Fibroblast of skin of right biceps (primary cell): ENCODE measurements at places on chromosomes 6 and 20.

DNA sequence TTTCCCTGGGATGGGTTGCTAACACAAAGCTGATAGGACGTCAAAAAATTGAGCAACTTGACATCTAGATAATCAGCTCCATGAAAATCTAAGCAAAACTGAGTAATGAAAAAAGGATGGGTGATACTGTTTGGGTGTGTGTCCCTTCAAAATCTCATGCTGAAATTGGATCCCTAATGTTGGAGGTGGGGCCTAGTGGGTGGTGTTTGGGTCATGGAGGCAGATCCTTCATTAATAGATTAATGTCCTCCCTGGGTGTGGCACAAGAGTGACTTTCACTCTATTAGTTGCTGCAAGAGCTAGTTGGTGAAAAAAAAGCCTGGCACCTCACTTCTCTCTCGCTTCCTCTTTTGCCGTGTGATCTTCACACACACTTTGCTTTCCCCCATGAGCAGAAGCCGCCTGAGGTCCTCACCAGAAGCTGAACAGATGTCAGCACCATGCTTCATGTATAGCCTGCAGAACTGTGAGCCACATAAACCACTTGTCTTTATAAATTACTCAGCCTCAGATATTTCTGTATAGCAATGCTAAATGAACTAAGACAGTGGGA lies 160.9 kb downstream of the FRK start:
- no peak for DNase-seq

GRCh38 chr6:24154121-24154520 lies 28.1 kb downstream of the NRSN1 start:
- DNase-seq, result peak; percentile 53

- DNase-seq, result peak; percentile 86
Observed at GRCh38 chr6:78746457-78746856, 120.9 kb upstream of the IRAK1BP1 start.

DNA sequence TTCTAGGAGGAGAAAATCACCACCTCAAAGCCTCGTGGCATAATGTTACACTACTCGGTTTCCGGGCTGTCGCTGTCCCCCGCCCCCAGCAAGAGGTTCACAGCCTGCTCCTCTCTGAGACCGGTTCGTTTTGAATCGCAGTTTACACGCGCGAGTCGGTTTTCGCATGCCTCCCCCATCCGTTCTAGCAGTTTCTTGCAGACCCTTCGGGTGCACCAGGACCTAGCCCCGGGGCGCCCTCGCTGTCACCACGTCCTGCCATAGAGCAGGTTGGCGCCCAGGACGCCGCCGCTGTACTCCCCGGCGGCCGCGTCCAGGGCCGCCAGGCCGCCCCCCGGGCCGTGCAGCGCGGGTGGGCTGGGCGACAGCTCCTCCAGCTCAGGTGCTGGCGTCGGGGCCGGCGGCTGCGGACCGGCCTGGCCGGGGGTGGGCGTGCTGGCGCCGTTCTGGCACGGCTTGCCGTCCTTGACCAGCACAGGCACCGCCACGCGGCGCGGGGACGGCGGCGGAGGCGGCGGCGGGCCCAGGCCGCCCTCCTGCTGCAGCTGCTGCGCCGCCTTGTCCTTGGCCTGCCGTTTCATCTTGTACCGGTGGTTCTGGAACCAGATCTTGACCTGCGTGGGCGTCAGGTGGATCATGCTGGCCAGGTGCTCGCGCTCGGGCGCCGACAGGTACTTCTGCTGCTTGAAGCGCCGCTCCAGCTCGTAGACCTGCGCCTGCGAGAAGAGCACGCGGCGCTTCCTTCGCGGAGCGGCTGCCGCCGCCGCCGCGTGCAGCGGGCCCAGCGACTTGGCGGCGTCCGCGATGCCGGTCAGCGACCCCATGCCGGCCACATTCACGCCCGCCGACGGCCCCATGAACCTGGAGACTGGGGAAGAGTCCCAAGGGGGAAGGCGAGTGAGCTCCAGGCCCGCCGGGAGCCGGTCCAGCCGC lies 1.4 kb downstream of the NKX2-4 start:
- DNase-seq, result no peak

- DNase-seq, result no peak
Observed at GRCh38 chr6:18326980-18327379, 60.2 kb upstream of the RNF144B start.

- DNase-seq, result no peak
Observed at GRCh38 chr6:34596798-34597197, 40.7 kb upstream of the SPDEF start.

DNA sequence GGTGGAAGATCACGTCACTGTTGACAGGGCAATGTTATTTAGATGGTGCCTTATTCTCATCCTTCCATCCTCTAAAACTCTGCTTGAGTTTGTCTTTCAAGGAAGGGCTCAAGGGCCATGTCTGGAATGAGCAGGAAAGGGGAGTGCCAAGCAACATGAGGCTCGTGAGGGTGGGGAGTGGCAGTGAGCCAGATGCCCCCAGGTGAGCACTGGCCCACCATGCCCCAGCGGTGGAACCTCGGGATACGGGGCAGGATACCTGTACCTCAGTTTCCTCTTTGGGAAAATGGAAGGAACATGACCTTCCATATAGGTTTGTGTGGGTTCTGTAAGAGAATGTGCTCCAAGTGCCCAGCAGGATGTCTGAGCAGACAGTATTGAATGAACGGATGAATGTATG lies 337.4 kb downstream of the TAF4 start:
- DNase-seq, result no peak

- no peak for DNase-seq
Observed at GRCh38 chr6:170232186-170233002, 58.5 kb downstream of the DLL1 start.

GRCh38 chr20:20369250-20370093 lies 1.6 kb downstream of the INSM1 start:
- no peak for DNase-seq

DNA sequence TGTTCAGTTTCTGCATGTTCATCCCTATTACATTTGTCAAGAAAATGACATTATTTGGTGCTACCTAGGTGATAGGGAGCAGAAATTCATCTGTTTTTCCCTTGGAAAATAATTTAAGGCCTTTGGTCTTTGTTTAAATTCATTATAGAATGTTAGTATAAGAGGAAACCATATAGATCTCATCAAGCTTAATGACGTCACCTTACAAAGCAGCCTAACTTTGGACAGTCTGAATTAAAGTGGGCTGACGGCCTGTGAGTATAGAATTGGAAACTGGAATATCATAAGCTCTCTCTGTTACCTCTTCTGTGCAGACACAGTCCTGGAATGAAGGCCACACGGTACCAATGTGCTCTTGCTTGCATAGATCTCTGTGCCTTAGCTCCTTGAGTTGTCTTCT lies 108.1 kb downstream of the TBC1D7 start:
- DNase-seq, result no peak

DNA sequence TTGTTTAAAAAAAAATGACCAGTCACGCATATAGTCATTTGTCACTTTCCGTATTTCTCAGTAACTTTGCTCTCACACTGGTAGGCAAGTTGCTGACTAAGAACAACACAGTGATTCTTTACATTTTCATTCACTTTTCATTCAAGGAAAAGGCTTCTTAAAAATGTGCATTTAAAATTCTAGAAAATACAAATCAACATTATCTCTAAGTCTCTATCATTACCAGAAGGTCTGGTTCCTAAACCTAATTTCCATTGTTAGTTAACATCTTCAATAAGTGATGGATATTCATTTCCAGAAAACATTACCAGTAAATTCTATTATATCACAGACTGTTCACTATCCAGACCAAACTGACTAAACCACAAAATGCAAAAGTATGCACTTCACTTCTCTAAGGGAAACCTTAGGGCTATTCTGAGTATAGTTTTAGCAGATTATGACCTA lies 115.3 kb downstream of the AHI1 start:
- peak; percentile 2 for DNase-seq

DNA sequence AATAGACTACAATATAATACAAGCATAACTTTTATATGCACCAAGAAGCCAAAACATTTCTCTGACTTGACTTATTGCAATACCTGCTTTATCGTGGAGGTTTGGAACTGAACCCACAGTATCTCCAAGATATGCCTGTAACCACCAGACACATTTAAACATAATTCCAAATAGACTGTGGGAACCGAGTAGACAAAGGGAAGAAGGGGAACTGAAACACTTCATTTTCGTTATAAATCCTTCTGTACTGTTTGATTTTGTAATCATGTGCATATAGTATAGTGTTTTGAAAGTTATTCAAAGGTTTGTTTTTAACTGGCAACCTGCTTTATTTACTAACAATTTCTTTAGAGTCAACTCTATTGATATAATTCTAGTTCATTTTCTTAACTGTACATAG lies 154.9 kb upstream of the BEND6 start:
- DNase-seq, result no peak

- peak; percentile 42 for DNase-seq
Observed at GRCh38 chr6:18293076-18293904, 29.0 kb upstream of the DEK start.
